ENCODE measurements at places on chromosomes 6 and 20.

DNA sequence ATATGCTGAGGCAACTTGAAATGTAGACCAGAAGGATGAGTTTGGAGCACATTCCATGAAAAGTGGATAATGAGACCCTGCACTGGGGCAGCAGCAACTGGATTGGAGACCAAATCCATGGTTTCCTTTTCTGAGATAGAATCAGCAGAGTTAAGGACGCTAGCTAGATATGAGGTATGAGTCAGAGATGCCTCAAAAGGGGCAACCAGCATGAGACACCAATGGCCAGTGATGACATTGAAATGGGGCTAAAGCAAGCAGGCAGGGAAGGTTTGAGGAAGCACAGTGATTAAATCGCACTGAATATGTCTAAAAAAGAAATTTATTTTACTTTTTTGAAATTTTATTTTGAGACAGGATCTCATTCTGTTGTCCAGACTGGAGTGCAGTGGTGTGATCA lies 802.4 kb downstream of the TFAP2A start:
- H3K4me3 ChIP-seq = no peak overlapping the region
- H3K27me3 ChIP-seq = no peaks in the 10 kb centered on the region
- no peak overlapping the region for H3K27ac ChIP-seq
- no peaks in the 10 kb centered on the region for H3K36me3 ChIP-seq

DNA sequence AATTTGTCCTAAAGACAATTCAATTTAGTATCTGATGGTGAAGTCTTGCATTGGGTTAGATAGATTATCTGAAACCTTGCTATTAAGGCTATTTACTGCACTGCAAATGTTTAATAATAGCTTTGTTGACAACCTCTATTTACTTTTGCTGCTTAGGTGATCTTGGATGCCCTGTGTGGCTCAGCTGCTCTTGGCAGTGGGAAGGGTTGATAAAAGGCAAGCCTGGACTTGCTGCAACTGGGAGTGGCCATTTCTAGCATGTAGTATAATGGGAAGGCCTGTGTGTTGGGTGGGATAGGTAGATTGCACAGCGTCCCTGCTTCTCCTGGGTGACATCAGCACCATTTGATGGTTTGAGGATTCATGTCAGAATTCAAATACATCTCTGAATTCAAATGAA lies 49.1 kb downstream of the ARMC2 start:
- H3K4me1 ChIP-seq = no peaks in the 10 kb centered on the region
- no peak overlapping the region for H3K4me3 ChIP-seq
- no peaks in the 10 kb centered on the region for H3K36me3 ChIP-seq
- no peak overlapping the region for H3K27ac ChIP-seq
- no peak for DNase-seq

DNA sequence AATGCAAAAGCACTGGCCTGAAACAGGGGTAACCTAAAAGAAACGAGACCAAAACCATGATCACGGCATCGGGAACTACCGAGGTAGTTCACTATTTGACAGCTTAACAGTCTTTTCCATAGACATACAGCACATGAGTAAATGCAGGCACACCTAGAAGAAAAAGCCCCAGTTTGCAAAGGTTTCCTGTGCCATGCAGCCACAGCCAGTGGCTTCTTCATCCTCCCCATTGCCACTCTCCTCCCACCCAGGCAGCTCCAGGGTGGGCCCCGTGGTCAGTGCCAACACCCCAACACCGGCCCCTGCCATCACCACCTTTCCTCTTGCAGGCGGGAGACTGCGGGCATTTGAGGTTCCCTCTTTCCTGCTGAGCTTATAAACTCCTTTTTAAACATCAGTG lies 115.4 kb downstream of the SLC23A2 start:
- H3K27me3 ChIP-seq = no peaks in the 10 kb centered on the region
- no peaks in the 10 kb centered on the region for H3K4me1 ChIP-seq
- no peaks in the 10 kb centered on the region for H3K36me3 ChIP-seq
- DNase-seq = no peak
- no peak overlapping the region for H3K27ac ChIP-seq

GRCh38 chr6:164741938-164742451 lies 567.4 kb downstream of the C6orf118 start:
- H3K4me1 ChIP-seq = no peaks in the 10 kb centered on the region
- H3K36me3 ChIP-seq = no peaks in the 10 kb centered on the region
- H3K27ac ChIP-seq = no peak overlapping the region
- H3K4me3 ChIP-seq = no peak overlapping the region
- no peaks in the 10 kb centered on the region for H3K27me3 ChIP-seq
- no peak for DNase-seq

DNA sequence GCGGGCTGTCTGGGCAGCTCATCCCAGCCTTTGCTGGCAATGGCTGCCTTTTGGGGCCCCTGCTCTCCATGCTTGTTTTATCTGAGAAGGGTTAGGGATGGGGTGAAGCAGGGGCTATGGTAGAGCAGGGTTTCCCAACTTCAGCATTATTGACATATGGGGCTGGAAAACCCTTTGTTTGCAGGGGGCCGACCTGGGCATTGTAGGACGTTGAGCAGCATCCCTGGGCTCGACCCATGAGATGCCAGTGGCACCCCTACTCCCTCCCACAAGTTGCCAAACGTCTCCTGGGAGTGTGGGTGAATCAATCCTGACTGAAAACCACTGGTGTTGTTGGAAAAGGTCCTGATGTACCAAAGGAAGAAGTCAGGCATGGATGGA lies 56.9 kb downstream of the KCNK5 start:
- no peaks in the 10 kb centered on the region for H3K27me3 ChIP-seq
- no peak overlapping the region for H3K4me3 ChIP-seq
- no peaks in the 10 kb centered on the region for H3K4me1 ChIP-seq
- no peak for DNase-seq

DNA sequence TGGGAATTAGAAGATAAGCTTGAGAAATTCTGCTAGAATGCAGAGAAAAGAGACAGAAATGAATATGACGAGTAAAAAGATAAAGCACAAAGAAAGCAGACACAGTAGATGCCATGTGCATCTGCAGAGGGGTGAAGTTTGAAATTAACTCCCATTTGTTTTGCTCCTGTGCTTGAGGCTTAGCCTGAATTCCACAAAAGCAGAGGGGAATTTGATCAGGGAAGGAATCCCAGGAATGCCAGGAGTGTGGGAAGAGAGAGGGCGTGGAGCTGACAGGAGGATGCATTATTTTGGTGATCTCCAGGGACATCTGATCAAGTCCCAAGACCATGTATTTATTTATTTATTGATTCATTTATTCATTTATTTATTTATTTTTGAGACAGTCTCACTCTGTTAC lies 55.6 kb downstream of the SLC22A1 start:
- H3K4me1 ChIP-seq = peaks cover 6% of the 10 kb centered on the region
- DNase-seq = peak; percentile 92
- no peaks in the 10 kb centered on the region for H3K27me3 ChIP-seq
- H3K36me3 ChIP-seq = no peaks in the 10 kb centered on the region
- H3K27ac ChIP-seq = no peak overlapping the region

GRCh38 chr6:149266659-149267058 lies 50.9 kb upstream of the TAB2 start:
- no peak overlapping the region for H3K27ac ChIP-seq
- no peaks in the 10 kb centered on the region for H3K27me3 ChIP-seq
- no peak overlapping the region for H3K4me3 ChIP-seq
- DNase-seq = no peak
- no peaks in the 10 kb centered on the region for H3K36me3 ChIP-seq
- H3K4me1 ChIP-seq = no peaks in the 10 kb centered on the region

DNA sequence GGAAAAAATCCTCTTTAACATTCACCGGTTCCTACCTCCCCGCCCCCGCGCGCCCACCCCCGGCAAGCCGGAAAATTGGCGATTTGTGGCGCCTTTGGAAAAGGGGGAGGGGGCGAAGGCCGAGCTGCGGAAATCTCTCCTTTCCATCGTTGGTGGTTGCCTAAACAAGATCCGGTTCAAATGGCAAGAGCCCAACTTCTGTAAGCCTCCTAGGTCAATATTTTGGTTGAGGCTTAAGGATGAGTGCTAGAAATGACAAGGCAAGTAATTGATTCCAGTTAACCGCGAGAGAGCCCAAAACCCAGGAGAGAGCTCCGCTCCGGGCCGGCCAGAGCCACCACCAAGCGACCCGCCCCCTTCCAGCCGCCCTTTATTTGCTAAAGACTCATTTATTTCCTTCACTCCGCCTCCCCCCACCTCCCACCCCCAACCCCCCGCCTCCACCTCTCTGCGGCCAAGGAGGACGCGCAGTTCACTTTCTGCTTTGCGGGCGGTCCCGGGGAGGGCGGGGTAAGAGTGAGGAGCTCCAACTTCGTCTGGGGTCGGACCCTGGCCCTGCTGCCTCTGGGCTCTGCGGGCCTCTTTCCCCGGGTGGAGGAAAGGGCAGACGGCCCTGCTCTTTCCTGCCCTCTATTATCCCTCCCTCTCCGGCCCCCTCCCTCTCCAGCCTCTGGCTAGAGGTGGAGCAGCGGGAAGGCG lies 838 bp upstream of the NKX2-2 start:
- H3K36me3 ChIP-seq = no peaks in the 10 kb centered on the region
- H3K27ac ChIP-seq = no peak overlapping the region
- no peaks in the 10 kb centered on the region for H3K4me1 ChIP-seq
- peaks cover 71% of the 10 kb centered on the region for H3K27me3 ChIP-seq
- no peak overlapping the region for H3K4me3 ChIP-seq

DNA sequence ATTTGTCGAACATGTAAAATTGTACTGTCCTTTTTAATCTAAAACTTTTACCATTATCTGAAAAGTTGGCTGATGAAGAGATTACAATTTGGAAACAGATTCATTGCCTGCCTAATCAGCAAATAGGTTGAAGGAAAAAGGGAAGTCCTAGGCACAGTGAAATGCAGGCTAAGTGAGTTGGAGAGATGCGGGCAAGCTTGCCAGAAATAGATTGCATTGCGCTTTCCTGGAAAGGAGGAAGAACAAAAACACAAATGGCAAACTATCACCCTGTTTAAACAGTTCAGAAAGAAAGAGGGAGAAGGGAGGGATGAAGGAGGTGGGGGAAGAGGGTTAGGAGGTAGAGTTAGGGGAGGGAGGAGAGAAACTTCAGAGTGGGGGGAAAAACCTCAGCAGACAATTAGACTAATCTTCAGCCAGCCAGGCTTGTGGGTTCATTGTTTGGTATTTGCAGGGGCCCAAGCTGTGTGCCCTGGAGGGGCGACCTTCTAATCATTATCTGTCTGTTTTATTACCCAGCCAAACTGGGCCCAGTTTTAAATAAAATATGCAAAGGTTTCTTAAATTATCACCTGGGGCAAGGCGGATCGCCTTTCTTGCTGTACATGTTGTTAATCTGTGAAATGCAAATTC lies 465.2 kb downstream of the TFAP2B start:
- no peaks in the 10 kb centered on the region for H3K27me3 ChIP-seq
- H3K27ac ChIP-seq = no peak overlapping the region
- H3K36me3 ChIP-seq = no peaks in the 10 kb centered on the region
- H3K4me1 ChIP-seq = no peaks in the 10 kb centered on the region

- H3K27ac ChIP-seq = no peak overlapping the region
- H3K4me1 ChIP-seq = no peaks in the 10 kb centered on the region
- no peak for DNase-seq
- no peaks in the 10 kb centered on the region for H3K36me3 ChIP-seq
- H3K4me3 ChIP-seq = no peak overlapping the region
- H3K27me3 ChIP-seq = no peaks in the 10 kb centered on the region
Observed at GRCh38 chr6:137754866-137755265, 112.2 kb upstream of the TNFAIP3 start.

DNA sequence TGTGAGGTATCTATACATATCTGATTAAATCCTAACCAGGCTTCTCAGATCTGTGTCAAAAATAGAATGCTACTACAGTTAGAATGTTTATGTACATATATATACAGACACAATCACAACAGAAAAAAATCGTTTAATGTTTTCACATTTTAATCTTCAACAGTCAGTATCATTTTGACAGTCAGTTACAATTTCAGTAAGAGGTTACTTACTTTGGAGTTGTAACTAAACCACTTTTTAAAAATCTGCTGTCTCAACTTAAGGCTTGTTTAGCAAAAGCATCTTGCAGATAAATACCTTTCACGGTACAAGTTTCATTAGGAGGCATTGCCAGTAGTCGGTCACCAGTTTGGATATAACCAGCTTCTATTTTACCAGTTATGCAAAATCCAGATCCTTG lies 32.3 kb upstream of the ALDH8A1 start:
- no peaks in the 10 kb centered on the region for H3K36me3 ChIP-seq
- no peaks in the 10 kb centered on the region for H3K4me1 ChIP-seq
- H3K27me3 ChIP-seq = no peaks in the 10 kb centered on the region
- DNase-seq = no peak
- no peak overlapping the region for H3K27ac ChIP-seq

- H3K4me1 ChIP-seq = no peaks in the 10 kb centered on the region
- H3K27me3 ChIP-seq = no peaks in the 10 kb centered on the region
- H3K36me3 ChIP-seq = no peaks in the 10 kb centered on the region
- H3K27ac ChIP-seq = no peak overlapping the region
Observed at GRCh38 chr6:14113976-14114375, 3.6 kb upstream of the CD83 start.

DNA sequence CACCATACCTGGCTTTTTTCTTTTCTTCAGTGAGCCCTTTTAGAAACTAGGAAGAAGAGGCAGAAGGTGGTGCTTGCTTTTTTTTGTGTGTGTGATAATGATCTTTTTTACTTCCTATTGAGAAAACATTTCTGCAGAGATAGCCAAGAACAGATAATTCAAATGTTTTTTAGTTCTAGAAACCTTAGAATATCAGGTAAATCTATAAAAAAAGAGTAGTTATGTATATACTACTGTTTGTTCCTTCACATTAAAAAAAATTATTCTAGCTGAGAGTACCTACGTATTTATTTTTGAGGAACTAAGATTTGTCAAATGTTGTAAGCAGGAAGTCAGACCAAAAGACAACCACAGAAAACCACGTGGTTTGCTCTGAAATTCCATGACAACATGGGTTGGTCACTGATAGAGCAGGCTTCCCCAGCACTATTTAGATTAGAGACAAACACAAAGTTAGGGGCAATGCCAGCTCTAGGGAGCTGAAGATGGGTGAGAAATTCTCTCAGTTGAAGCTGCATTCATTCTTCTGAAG lies 12.8 kb downstream of the STK4 start:
- no peak overlapping the region for H3K4me3 ChIP-seq
- DNase-seq = no peak
- no peaks in the 10 kb centered on the region for H3K27me3 ChIP-seq
- H3K4me1 ChIP-seq = no peaks in the 10 kb centered on the region
- no peak overlapping the region for H3K27ac ChIP-seq

Data from mesendoderm (in vitro differentiated cells).